ENCODE measurements at places on chromosomes 5 and 9.
A peak's percentile ranks its signal among the peaks of the same experiment; 100 is the strongest.

GRCh38 chr5:86199287-86199686 lies 418.5 kb upstream of the COX7C start:
- DNase-seq, result no peak

DNA sequence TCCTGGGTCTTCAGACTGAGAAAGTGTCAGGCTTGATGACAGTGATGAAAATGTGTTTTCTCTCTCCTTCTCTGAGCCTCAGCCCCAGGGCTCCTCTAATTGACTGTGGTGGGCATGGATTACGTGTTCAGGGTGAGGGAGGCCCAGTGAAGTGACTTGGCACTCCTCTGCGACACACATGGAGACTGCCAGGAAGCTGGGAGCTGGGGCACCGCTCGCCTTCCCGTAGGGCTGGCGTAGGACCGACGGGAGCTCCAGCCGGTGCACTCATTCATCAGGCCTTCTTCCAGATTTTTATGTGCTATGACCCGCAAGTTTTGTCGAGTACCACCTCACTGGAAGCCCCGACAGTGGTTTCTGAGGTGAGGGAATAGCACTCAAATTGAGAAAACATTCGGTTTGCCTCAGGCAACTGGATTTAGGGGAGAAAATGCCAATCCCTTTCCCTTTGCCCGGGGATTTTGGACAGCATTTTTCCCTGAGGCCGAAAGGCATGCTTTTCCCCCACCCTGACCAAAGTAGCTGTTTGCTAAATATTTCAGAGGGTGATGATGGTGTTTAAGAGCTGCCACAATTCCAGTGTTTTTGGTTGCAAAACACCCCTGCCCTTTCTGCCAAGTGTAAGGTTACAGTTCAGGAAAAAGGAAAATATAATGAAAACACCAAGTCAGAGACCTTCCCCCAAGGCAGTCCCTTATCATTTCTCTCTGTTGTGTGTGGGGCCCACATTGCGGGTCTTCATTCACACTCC lies 83.7 kb downstream of the PCSK5 start:
- no peak for DNase-seq

- peak; percentile 83 for DNase-seq
Observed at GRCh38 chr9:126704892-126705766, 91.4 kb downstream of the LMX1B start.

DNA sequence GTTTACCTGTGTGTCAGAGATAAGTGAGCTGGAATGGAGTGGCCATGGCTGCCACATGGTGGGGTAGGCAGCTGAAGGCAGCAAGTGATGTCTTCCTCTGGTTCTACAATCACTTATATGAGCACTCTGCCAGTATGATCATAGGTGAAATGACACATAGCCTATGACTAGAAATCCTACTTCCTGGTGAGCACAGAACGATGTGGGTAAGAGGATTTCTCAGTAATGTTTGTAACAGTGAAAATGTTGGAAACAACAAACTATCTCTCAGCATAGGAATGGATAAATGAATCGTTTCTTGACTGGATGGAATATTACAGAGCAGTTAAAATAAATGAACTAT lies 187.0 kb upstream of the S1PR3 start:
- DNase-seq, result no peak

DNA sequence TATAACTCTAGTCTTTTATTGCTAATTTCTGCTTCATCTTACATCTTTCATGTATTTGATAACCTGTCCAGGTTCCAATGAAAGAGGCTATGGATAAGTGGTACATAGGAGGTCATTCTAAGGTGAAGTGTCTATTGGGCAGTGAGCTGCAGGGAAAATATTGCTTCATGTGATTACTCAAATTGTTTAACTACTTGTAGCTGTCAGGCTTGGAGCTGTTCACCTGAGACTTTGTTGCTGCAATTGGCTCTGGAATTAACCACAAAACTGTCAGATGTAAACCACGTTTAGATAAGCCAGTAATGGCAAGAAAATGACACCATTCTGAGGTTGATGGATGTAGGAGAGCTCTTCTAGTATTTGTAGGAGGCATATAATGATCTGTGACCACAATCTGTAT lies 26.0 kb downstream of the ADAMTSL1 start:
- DNase-seq, result no peak

DNA sequence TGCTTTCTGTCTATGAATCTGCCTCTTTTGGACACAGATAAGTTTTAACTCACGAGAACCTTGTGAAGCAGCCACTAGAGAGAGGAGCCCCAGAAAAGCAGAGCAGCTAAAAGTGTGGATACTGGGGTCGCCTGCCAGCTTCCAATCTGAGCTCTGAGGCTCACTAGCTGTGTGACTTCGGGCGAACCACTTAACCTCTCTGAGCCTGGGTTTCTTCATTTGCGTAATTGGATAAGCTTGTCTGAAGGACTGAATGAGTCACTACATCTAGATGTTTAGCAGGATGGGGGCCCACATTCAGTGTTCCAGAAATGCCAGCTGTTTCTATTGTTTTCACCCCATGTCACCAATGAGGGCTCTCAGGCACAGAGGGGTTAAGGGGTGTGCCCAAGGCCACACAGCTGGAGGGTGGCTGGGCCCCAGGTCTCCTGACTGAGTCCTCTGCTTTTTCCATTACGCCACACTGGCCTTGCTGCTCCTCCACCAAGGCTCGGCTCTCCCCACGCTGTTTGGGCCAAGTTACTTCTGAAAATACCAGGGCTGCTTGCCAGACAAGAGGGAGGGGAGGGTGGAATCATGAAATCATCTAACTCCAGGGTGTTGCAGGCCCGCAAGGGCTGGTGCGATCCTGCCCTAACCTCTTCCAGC lies 36.2 kb downstream of the SH3PXD2B start:
- DNase-seq, result no peak

DNA sequence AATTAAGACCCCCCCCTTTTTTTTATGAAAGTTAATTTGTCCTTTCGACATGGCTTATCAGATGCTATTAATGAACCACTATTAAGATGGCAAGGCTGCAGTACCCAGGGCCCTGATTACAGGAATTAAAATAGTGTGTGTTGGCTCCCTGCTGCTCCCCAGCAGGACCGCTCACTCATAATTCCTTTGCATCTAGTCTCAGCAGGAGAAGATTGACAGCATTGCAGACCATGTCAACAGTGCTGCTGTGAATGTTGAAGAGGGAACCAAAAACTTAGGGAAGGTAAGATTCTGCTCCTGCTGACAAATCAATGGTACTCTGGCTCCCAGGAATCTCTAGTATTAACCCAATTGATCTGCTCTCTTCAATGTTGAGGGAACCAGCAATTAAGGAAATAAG lies 61.0 kb downstream of the STX17 start:
- DNase-seq, result no peak

DNA sequence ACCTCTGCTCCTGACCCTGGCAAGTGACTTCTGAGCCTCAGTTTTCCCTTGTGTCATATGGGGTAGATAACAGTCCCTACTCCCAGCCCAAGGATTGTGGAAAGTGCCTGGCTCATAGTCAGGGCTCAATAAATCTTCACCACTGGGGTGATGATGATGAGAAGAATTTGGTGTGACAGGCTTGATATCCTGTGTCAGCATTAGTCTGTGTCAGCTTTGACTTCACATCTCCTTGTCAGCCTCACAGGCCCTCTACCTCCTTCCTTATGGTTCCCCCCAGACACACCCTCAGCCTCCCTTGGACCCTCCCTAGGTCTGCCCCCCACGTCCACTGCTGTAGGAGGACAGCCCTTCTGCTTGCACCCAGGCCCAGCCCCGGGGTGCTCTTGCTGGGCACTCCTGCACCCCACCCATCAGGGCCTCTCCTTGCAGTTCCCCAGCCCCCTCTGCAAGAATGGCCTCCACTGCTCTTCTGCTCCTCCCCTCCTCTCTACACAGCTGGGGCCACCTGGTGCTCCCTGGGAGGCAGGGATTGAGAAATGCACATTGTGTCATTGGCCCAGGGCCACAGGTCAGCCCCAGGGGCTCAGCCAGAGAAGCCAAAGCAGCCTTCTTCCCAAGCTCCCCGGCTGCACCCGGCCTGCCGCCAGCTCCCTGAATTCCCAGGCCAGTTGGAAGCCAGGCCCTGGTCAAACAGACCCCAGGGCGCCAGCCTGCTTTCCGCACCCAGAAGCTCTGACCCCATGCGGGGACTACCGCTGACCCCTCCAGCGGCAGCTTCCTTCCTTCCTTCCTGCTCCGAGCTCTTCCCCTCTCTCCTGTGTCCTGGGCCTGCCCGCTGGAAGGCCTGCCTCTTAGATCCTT lies 7.7 kb downstream of the FGFR4 start:
- DNase-seq, result no peak

DNA sequence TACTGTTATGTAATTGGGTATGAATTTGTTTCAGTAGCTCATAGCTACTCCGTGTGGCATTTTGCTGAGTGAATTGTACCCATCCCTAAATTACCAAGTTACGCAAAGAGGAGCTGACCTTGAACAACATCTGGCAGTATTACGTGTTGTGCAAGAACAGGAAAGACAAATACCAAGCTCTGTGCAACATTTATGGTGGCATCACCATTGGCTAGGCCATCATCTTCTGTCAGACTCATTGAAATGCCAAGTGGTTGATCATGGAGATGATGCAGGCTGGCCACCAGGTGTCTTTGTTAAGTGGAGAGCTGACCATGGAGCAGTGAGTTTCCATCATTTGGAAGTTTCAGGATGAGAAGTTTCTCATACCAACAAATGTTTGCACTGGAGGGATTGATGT lies 15.0 kb downstream of the ZSWIM6 start:
- no peak for DNase-seq

DNA sequence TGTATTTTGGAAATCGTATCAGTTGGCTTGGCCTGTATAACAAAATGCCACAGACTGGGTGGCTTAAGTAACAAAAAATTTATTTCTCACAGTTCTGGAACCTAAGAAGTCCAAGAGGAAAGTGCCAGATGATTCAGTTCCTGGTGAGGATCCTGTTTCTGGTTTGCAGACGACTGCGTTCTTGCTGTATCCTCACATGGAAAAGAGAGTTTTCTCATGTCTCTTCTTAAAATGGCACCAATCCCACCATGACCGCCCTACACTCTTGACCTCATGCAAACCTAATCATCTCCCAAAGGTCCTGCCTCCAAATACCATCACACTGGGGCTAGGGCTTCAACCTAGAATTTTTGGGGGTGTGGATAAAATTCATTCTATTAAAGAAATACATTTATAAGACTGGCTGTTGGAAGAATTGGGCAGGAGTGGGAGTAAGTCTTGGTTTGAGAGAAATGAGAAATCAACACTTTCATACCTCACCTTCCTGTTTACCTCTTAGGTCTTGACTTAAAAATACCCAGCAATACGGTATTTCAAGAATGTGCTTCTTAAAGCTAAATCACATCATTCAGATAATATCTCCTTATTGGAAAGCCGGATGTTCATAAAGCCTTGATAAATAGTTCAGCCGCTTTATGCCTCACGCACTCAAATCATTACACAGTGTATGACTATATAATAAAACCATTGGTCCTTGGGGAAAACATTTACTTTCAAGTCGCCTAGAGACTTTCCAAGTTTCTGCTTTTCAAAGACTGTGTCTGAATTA lies 28.7 kb downstream of the PTTG1 start:
- DNase-seq, result no peak

- no peak for DNase-seq
Observed at GRCh38 chr5:170293273-170293672, 4.3 kb downstream of the LCP2 start.

DNA sequence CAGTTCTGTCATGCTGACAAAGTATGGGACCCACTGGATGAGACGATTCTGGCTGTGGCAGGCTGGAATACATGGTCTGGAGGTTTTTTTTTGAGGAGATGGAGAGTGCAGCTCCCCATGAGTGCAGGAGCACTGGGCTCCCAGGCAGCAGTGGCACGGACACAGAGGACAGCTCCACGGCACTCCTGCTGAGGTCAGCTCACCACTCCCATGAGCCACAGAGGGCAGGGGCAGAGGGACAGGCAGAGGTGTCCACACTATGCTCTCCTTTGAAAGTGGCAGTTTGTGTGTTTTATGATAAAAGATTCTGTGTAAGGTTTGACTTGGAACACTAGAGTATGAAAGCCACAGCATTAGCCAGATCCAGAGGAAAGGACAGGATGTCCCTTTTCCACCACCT lies 114.4 kb downstream of the UBE2R2 start:
- DNase-seq, result no peak

DNA sequence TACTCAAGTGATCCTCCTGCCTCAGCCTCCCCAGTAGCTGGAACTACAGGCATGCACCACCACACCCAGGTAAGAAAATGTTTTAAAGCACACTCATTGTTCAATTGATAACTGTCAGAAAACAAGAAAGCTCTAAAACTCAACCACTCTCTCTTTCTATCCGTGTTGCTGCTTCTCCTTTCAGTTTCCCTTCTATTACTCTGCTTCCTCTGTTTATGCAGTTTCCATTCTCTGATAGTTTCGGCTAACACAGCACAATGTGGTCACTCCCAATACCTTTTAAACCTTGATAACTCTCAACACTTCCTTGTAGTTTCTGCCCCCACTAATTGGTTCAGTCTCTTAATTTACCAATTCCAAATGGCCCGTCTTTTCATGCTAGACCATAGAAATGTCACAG lies 59.2 kb upstream of the NR4A3 start:
- DNase-seq, result no peak

DNA sequence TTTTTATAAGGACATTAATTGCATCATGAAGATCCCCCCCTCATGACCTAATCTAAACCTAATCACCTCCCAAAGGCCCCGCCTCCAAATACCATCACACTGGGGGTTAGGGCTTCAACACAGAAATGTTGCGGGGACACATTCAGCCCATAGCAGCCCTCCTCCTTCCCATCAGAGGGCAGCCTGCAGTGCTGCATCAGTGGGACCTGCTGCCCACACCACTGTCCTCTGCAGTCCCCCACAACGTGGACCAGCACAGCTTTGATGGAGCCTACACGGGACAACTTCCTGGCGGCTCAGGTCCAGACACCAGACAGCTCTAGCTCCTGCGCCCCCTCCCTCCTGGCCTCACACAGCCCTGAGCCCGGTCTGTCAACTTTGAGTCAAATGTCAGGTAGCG lies 70.3 kb downstream of the APTX start:
- no peak for DNase-seq

DNA sequence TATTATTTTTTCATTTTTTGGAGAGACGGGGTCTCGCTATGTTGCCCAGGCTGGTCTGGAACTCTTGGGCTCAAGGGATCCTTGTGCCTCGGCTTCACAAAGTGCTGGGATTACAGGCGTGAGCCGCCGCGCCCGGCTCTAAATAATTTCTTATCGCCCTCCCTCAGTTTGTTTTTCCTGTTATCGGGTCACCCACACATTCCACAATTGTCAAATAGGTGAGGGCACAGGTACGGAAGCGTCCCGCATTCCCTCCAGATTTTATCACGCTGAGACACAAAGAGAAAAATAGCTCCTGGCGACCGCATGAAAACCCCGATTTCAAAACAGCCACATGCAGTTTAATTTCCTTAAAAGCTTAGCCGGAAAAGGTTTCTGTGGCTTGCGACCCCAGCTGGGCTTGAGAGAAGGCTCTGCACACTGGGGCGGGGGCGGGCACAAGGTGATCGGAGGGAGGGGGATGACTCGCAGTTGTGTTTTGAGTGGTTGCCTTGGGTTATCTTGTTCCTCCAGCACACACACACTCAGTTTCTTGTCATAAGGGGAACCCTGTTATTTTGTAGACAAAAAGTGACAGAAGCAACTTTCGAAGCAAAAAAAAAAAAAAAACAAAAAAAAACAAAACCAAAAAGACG lies 717 bp upstream of the IQGAP2 start:
- peak; percentile 68 for DNase-seq

GRCh38 chr9:89606049-89606623 lies 1.3 kb downstream of the GADD45G start:
- no peak for DNase-seq

GRCh38 chr5:40166802-40167201 lies 512.9 kb upstream of the PTGER4 start:
- DNase-seq, result no peak

GRCh38 chr5:139183502-139183901 lies 14.7 kb downstream of the SIL1 start:
- DNase-seq, result no peak

All from activated naive CD4-positive, alpha-beta T cell (primary cell).